ENCODE measurements at places on chromosomes 3 and 15.

DNA sequence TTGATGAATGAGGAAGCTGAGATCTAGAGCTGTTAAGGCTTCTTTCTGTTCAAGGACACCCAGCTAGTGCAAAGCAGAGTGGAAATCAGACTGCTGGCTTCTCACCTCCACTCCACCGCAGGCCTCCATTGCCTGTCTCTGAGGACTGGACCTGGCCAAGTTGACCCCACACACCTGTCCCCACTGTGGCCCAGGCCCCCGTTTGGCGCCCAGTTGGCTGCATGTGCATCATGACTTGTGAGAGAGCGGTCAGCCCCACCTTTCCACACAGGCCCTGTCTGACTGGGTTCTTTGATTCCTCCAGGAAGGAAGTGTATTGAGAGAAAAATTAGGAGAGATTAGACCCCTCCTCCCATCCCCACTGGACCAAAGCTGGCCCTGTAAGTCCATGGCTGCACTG is 206.3 kb upstream of the TLE3 start:
- no peak for DNase-seq

- DNase-seq, result no peak
Measured at GRCh38 chr3:98811048-98811447, 47.9 kb downstream of the ST3GAL6 start.

- no peak for DNase-seq
Measured at GRCh38 chr15:85374831-85375230, 5.6 kb upstream of the AKAP13 start.

DNA sequence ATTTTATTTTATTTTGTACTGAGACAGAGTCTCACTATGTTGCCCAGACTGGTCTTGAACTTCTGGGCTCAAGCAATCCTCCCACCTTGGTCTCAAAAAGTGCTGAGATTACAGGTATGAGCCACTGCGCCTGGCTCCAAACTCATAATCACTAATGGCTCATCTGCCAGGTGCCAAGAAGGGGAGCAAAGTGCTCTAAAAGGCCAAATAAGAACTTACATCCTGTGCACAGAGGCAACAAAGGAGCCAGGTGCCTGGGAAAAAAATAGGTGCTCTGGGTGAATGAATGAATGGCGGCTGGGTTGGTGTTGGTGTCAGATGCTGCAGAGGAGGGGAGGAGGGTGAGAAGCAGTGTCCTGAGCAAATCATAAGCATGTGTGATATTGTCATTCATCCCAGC is 25.9 kb upstream of the ADAMTS7 start:
- DNase-seq, result no peak

- DNase-seq, result no peak
Measured at GRCh38 chr15:94041746-94042145, 189.6 kb upstream of the MCTP2 start.

- DNase-seq, result no peak
Measured at GRCh38 chr3:179072100-179072438, 460 bp upstream of the ZMAT3 start.

DNA sequence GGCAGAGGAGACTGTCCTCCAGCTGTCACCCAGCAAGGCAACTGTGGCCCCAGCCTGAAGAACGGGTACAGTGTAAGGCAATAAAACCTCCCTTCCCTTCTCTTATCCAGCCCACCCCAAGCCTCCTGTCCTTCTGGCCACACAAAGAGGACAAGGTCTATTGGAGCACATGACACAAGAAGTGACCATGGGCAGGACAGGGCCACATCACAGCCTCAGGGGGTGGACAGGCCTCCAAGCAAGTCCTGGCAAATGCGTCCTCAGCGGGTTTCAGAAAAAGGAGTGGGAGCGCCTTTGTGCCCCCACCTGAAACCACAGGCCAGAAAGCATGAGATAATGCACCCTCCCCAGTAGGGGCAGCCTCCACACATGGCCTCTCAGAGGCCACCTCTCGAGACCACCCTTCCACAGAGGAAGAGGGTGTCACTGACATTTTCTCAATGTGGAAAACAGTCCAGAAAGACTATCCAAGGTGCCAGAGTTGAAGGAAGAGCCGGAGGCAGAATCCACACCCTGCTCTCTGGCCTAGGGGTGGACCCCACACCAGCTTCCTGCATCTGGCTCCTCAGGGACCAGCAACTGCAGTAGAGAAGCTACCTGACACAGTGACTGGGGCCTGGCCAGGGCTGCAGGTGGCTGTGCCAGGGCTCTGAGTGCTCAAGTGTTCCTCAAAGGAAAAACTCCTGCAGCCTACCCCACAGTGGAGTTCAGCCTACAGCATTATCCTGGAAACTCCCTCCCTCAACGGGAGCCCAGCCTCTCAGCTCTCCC is 43.9 kb downstream of the CCDC12 start:
- DNase-seq, result no peak

GRCh38 chr3:38643090-38643489 is 6.4 kb downstream of the SCN5A start:
- no peak for DNase-seq

DNA sequence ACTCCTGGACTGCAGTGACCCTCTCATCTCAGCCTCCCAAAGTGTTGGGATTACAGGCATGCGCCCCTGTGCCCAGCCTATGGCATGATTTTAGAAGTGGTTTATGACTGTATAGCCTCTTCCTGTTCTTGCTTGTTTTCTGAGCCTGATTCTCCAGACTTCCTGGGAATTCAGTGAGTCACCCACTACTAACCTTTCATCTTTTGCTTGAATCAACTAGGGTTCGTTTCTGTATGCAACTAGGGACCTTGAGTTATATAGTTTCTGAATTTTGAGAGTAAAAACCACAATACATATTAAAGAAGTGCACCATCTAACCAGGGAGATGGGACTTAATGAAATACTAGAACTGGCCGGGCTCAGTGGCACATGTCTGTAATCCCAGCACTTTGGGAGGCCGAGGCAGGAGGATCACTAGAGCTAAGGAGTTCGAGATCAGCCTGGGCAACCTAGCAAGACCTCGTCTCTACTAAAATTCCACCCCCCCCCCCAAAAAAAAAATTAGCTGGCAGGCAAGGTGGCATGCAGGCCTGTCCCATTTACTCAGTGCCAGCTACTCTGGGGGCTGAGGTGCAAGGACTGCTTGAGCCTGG is 76.0 kb downstream of the ZNF609 start:
- no peak for DNase-seq

DNA sequence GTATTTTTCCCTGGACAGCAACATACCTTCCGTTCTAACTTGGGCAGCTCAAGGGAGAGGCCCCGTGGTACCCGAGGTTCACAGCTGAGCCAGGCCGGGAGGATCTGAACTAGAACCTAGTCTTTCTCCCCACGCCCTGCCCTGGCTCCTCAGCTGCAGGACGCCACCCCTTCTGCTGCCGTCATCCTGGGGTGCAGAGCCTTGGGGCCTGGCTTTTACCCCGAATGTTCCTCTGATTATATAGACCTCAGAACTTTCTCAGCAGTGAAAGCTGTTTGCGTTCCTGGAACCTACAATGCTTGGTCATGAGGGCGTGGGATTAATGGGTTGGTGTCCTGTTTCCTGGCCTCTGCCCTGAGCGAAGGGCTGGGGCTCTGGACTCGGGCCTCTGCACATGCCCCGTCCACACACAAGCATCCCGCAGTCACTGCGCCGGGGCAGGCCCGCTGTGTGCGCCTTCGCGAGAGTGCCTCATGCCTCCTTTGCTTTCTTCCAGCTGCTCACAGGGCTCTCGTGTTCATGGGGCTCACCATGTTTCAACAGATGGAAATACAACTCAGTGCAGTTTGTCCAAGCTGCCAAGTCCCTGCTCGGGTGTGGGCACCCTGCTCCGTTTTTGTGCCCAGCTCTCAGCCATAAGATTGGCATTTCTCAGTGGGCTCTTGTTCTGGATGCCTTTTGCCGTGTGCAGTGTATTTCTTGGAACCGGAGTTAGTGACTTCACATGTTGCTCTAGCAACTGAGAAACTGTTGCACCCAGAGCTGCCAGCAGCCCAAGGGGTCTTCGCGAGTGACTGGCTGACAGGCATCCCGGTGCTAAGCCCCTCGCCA is 20.4 kb downstream of the SYNM start:
- DNase-seq, result no peak

GRCh38 chr15:61671736-61672135 is 388.5 kb downstream of the VPS13C start:
- no peak for DNase-seq

DNA sequence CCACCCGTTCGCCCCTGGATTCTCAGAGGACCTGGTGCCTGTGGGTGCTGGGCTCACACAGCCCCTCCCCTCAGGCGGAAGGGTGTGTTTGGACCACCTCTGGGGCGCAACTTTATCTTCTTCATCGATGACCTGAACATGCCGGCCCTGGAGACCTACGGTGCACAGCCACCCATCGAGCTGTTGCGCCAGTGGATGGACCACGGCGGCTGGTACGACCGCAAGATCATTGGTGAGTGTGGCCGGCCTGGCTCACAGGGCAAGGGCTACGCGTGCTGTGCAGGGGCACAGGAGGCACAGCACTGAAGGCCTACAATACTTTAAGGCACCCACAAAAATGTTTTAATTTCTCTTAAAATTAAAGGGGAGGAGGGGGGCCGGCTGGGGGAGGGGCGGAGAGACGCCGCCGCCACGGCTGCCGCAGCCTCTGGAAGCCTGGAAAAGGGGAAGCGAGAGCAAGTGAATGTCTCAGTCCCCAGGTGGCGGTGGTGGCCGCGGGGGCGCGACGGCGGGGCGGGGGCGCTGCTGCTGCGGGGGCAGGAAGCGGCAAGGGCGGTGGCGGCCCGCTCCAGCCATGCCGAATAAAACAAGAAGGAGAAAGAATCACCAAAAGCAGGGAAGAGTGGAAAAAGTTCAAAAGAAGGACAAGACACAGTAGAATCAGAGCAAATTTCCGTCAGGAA is 56.8 kb downstream of the DNAH1 start:
- DNase-seq, result no peak

DNA sequence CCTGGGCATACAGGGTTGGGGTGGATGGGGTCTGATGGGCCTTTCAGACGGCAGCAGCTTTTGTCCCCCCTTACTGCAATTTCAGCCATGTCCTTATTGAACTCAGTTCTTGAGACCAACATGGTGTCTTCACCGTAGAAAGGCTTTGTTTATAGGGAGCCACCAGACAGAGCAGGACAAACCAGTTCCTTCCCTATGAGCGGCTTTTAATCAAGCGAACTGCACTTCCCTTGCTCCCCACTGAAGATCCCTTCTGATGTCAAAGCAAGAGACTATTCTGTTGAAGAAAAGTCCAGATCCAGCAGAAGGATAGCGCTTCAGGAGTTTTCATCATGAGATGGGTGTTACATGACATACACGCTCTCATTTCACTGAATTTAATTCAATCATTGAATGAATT is 100.4 kb downstream of the CD47 start:
- no peak for DNase-seq

DNA sequence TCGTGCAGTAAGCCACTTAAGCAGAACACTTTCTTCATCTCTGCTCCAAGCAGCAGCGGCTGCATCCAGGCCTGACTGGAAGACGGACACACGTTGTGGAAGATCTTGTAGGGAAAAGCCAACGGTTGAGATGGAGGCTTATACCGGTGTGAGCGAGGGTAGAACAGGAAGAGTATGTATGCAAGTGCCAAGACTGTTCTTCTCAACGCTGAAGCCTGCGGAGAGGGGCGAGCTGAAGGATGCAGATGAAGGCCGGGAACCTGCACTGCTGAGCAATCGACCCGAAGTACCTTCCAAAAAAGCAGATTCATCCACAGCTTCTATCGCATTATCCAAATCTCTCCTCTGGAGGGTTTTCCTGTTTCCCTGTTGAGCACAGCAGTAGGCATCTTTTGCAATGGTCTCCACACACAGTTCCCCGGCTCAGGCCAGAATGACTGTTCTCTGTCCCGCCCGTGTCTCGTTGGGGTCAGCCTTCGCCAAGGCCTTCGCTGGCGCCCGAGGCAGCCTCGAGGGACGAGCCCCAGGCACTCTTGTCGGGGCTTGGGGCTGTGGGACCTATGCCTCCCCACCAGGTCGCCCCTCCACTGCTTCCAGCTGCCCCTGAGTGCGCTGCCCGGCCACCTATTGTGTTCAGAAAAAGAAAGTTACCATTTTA is 22.2 kb upstream of the DYNC1LI1 start:
- DNase-seq, result no peak

DNA sequence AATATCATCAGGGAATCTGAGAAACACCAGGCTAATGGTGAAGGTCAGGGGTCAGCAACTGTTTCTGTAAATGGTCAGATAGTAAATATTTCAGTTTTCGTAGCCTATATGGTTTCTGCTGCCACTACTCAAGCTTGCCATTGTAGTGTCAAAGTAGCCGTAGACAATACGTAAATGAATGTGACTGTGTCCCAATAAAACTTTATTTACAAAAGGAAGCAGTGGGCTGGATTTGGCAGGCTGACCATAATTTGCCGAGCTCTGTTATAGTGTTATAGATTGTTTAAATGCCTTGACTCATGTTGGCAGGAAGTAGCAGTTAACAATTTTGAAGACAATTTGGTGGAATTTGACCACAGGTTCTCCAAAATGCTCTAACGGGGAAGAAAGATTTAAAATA is 548.2 kb downstream of the FOXP1 start:
- no peak for DNase-seq

- no peak for DNase-seq
Measured at GRCh38 chr3:24911076-24911475, 416.4 kb upstream of the THRB start.

GRCh38 chr3:111735243-111735758 is 123.8 kb upstream of the PHLDB2 start:
- DNase-seq, result no peak

DNA sequence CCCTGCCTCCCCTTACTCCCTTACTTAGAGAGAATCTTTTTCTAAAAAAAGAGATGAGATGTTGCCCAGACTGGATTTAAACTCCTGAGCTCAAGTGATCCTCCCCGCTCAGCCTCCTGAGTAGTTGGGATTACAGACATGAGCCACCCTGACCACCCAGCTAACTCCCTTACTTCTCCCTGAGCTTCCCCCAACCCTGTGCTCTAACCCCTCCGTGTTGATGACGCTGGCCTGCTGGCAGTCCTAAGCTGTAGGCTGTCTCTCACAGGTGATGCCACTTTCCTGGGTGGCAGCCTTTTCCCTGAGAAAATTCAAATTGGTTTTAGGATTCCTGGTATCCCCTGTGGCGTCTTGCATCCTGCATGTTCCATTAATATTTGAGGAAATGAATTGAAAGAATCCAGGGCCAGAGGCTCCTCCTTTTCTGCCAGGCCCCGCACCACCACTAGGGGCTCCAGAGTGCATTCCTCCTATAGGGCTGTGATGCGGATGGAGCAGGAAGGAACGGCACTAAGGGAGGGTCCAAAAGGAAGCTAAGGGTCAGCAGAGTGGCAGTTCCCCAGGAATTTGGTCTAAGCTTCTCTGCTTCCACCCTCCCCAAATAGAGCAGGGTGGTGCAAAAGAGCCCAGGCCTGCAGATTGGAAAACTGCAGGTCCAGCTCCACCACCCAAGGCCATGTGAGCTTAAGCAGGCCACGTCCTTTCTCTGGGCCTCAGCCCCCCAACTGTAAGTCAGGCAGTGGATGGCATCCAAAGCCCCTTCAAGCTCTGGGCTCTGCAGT is 101.1 kb downstream of the DAPK2 start:
- DNase-seq, result peak; percentile 53

DNA sequence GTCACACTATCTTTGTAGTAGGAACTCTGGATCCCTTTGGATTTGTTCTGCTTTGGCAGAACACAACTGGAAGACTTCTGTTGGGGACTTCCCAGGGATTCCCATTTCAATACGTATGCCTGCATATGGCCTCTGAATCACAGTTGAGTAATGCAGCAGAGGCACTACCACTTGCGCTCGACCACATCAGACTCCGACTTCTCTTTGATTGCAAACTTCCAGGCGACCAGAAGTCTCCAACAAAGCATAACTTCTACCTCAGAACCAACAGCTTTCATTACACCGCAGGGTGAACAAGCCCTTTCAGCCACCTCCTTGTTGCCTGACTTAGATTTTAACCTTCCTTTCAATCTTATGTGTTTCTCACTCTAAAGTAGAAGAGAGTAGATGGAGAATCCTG is 924.4 kb downstream of the IGSF11 start:
- DNase-seq, result no peak

Data from hematopoietic multipotent progenitor cell treated with erythropoietin and hydrocortisone succinate and interleukin-3 and kit ligand, for 17 days (in vitro differentiated cells).